ENCODE measurements at places on chromosomes 1 and 21.

- DNase-seq, result no peak
Observed at GRCh38 chr1:204885790-204886189, 15.1 kb downstream of the NFASC start.

- no peak for DNase-seq
Observed at GRCh38 chr1:97089173-97089572, 367.6 kb downstream of the PTBP2 start.

- DNase-seq, result no peak
Observed at GRCh38 chr1:238399558-238399957, 508.8 kb upstream of the ZP4 start.

GRCh38 chr1:223097713-223098112, 45.3 kb downstream of the TLR5 start:
- no peak for DNase-seq

DNA sequence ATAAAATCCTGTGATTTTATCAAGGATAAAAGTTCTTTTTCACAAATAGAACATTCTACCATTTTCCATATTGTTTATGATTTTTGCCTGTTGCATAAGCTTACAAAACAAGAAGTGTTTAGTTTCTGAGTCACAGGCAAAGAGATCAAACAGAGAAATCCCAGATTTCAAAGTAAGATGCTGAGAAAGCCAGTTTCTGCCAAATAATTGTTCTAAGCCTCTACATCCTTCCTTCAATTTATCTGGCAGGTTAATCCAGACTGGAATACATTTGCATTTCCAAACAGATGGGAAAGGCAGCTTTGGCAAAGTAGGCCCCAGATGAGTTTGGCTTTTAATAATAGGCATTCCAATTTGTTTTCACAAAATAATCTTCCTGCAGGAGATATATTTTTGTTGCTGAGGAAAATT, 2.5 kb downstream of the SLC1A7 start:
- DNase-seq, result no peak

DNA sequence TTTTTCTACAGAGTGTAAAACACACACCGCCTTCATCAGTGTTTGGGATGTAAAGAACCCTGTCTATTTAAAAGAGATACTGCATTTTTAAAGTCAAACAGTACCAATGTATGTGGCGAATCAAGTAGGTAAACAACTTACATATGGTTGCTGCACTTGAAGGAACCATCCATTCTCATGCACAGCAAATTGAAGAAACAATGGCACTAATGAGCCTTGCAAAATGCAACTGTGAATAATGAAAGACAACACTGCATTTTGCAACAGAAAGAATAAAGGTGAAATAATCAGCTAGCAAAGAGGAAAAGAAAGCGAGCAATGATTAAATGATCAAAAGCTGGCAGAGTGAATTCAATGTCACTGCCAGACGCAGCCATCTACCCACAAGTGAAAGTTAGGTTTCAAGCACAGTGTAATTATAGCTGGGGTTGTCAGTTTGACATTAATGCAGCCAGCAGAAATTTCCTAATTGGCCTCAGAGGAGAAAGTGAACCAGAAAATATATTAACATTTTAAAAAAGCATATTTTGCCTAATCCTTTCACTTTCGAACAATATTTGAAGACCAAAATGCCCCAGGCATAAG, 10.9 kb upstream of the BARHL2 start:
- DNase-seq, result no peak

GRCh38 chr1:3270403-3271245, 183.8 kb upstream of the ARHGEF16 start:
- no peak for DNase-seq

DNA sequence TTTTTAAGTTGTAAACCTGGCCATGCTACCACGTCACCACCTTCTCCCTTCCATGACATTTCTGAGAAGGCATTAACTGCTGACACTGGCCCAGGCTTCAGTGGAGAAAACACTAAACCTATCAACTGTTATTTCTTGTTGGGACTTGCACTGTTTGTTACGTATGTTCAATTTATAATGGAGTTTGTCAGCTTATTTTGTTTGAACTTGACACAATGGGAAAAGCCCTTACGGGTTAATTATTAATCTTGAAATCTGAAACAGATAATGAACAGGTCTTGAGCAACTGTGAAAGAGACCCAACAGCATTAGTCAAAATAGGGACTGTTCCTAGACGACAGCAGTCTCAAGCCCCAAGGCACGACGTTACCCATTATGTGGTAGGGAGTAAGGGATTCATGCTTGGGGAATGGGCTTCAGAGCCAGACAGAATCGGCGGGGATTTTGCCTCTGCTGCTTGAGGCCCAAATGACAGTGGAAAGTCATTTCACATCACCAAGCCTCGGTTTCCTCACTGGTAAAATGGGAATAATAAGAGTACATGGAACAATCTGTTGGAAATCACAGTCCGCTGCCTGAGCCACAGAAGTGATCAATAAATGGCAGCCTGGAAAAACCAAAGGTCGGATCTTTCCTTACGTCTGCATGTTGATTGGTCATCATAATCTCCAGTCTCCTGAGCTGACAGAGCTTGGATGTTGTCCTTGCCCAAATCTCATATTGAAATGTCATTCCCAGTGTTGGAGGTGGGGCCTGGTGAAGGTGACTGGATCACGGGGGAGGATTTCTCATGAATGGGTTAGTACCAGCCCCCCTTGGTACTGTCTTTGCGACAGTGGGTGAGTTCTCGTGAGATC, 44.5 kb downstream of the TIAM1 start:
- DNase-seq, result no peak

- no peak for DNase-seq
Observed at GRCh38 chr1:109821831-109822745, 58.4 kb upstream of the EPS8L3 start.

GRCh38 chr1:200992382-200993048, 31.0 kb downstream of the KIF21B start:
- DNase-seq, result no peak

DNA sequence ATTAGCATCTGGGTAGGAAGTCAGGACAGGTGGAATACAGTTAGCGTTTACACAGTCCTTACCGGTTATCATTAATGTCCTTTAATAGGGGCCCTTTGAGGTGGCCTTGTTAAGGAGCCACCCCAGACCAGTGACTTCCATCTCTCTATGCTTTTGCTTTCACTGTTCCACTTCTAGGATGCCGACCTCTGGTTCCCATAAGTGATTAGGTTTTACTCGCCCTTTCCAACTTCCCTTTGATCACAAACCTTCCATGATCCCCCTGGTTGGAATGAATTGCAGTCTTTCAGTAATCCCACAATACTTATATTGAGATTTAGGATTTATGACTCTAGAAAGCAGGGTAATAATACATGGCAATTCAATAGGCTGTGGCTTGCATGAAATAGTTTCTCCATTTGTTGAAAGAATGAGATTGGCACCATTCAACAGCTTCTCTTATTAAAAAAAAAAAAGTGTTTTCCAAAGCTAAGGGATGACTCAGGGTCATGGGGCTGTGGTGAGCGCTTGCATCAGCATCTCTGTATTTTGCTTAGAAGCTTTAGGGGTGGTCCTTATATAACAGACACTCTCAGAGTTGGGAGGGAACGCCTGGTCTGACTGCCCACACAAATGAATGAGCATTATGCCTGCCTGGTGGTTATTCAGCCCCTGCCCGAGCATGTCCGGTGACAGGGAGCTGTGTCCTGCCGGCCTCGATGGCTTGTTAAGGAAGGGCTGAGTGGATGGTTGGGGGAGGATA, 110.5 kb downstream of the CNIH3 start:
- no peak for DNase-seq

Measured in left forelimb (tissue), 1 donor.